ENCODE measurements at places on chromosomes 1 and 21.

- no peak for DNase-seq
Measured at GRCh38 chr1:115842948-115843347, 2.0 kb upstream of the NHLH2 start.

DNA sequence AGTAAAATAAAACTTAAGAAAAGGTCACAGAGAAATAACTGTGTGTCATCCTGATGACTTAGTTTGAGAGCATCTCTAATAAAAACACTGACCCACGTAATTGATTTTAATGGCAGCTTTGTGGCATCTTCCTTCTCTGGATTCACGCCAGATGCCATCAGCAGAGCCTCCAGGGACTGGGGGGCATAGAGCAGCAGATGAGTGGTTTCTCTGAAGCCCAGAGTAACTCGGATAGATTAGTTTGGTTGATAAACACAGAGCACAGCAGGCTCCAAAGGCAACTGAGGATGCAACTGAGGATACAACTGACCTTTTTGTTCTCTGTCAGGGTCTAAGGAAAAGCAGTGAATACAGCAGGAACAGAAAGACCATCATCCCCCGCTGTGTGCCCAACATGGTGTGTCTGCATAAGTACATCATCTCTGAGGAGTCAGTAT, 180.8 kb downstream of the RPS6KC1 start:
- DNase-seq, result no peak

DNA sequence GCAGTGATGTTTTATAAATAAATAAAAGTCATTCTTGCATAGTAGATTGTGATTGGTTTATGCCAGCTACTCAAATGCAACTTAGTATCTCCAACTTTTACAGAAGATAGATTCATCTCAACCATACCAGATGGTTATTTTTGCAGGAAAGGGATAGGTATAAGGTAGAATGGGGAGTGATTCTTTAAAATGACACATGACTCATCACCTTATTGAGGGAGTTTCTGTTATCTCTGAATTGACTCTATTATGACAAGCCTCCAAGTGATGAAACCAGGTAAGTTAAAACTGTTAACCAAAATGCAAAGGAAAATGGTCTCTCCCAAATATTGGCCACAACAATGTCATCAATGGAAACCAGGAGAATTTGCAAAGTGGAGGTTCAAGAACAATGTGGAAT, 54.5 kb downstream of the PTPRC start:
- no peak for DNase-seq

GRCh38 chr1:26771643-26772321, 16.0 kb upstream of the PIGV start:
- no peak for DNase-seq

GRCh38 chr1:234970731-234971476, 157.7 kb downstream of the TOMM20 start:
- DNase-seq, result no peak

DNA sequence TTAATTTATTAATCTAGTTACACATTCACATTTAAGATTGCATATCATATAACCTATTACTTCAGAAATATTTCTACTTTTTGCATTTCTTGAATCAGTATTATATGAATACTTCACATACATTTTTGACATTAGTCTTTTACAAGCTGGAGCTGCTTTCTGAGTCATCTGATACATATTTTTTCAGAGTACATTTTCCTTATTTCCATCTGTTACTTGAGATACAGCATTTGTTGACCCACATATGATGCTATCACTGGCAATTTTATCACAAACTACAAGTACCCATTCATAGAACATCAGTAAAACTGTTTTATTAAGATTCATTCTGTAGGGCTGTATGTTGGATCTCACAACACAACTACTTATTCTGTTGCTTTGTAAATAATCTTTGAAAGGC, 367.2 kb upstream of the ST6GALNAC5 start:
- no peak for DNase-seq

- DNase-seq, result no peak
Measured at GRCh38 chr1:233620065-233620464, 6.2 kb downstream of the KCNK1 start.

DNA sequence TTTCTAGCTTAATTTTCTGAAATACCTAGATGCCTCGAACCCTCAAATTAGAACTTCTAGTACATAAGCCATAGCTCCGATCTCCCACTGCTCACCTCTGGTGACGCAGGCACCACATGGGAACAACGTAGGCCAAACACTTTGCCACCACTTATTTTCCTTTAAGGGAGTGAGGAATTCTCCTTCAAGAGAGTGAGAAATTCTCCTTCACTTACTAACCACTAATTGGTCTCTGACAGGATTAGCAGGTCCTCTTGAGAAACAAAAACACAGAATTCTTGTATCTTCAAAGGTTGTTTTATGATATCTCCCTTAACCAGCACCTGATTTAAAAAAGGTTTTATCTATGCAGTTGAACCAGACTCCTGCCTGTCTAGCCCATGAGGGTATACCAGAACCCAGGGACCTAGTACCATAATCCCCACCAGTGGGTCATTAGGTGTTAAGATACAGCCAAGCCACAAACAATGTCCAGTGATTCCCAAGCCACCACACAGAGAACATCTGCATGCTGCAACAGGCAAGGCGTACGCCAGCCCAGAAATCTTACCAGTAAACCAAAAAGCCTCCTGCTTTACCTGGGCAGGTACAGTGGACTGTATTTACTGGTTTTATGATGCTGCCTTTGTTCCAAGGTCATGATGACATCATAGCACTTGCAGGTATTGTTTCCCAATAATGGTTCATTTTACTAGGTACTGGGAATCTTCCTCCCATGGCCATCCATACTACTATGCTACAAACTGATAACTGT, 20.3 kb upstream of the CXADR start:
- no peak for DNase-seq

- DNase-seq, result no peak
Measured at GRCh38 chr1:189874715-189875435, 602.8 kb downstream of the BRINP3 start.

DNA sequence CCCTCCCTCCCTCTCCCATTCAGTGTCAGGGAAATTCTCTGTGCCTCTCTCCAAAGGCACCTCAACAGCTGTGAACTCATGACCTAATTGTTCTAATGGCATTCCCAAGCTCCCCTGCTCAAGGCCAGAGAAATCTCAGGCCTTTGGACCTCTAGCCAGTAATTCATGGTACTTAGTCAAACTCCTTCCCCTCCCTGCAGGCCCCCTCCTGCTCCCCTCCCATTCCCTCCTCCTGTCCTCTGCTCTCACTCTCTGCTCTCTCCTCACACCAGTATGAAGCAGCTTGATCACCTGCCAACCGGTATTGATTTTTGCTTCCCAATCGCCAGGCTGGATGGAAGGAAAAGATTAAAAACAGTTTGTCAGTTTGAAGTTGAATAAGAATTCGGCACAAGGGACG, 370.5 kb upstream of the PBX1 start:
- DNase-seq, result no peak

DNA sequence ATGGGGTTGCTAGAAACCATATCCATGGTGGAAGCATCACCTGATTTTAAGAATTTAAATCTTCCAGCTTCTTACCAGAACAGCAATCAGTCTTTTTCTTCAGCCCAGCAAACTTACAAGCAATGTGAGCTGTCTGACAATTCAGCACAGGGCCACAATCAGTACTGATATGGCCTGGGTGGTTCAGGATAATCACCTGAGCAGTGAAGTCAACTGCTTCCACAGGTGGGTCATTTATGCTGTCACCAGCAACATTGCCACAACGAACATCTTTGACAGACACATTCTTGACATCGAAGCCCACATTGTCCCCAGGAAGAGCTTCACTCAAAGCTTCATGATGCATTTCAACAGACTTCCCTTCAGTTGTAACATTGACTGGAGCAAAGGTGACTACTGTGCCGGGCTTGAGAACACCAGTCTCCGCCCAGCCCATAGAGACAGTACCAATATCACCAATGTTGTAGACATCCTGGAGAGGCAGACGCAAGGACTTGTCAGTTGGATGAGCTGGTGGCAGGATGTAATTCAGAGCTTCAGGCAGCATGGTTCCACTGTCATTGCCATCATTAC, 74.8 kb downstream of the SERINC2 start:
- no peak for DNase-seq

- DNase-seq, result no peak
Measured at GRCh38 chr1:115879977-115880376, 39.1 kb upstream of the NHLH2 start.

- DNase-seq, result peak; percentile 39
Measured at GRCh38 chr1:113947388-113948107, 18.4 kb downstream of the HIPK1 start.

DNA sequence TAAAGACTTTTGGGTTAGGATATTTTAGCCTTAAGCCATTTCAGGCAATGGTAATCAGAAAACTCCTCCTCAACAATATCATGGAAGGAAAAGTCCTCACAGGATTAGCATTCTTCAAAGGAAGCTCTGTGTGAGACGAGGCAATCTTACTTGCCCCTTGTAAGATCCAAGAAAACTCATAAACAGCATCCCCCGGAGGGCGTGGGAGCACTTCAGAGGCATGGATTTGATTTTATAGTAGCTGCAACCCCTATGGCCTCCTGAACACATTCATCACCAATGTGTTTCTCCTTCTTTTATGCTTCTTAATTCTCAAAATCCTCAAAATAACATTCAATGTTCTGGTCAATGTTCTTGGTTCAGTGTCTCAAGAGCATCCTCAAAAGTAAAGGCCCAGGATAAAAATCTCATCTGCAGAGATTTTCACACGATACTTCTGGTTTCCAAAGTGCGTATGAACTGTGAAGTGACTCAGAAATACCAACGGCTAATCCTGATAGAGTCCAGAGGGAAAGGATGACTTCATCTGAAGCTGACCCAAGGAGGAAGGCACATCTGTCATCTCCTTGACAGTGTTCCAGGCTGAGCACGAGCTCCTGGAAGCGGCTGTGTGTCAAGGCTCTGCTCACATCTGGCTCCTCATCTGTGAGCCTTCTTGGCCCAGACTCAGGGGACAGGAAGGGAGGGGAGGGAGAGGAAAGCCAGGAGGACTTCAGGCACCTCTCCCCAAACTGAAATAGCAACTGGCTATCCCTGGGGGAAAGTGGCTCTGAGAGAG, 49.3 kb upstream of the PSEN2 start:
- no peak for DNase-seq

DNA sequence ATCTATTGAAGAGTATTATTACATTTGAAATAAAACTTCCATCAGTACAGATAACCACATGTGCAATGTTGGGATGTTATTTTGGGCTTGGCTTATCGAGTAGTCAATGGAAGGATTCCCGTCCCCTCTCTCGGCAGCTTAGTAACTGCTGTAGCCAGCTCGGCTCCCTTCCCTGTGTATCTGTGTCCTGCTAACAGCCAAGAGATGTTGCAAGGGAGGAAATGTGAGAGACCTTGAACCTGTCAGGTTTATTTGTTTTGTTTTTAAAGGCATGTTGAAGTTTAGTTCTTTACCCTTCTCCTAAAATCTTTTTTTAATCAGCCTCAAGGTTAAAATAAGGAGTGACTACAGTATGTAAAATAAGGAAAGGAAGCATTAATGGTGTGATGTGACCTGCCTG, 13.6 kb upstream of the TARS2 start:
- no peak for DNase-seq
